ENCODE measurements at places on chromosomes 2 and 18.

DNA sequence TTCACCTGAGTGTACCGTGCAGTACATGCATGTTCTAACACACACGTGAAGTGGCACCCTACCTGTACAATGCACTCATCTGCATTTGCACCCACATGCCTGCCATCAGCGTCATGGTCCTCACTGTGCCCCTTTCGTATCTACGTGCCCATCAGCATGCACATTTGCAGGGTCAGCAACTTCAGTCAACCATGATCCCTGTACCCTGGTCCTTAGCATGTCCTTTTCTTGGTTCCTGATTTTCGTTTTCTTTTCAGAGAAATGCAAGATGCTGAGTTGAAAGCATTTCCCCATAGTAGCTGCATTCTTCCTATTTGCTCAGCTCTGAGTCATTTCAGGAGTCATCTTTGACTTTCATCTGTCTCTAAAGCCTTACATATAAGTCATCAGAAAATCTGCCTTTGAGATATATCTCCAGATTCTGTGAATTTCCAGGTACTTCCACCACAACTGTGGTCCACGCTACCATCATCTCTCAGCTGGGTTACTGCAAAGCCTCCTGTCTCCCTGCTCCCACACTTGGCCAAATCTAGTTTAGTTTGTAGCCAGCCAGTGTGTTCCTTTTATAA is 14.7 kb upstream of the PUM2 start:
- no peak for DNase-seq

DNA sequence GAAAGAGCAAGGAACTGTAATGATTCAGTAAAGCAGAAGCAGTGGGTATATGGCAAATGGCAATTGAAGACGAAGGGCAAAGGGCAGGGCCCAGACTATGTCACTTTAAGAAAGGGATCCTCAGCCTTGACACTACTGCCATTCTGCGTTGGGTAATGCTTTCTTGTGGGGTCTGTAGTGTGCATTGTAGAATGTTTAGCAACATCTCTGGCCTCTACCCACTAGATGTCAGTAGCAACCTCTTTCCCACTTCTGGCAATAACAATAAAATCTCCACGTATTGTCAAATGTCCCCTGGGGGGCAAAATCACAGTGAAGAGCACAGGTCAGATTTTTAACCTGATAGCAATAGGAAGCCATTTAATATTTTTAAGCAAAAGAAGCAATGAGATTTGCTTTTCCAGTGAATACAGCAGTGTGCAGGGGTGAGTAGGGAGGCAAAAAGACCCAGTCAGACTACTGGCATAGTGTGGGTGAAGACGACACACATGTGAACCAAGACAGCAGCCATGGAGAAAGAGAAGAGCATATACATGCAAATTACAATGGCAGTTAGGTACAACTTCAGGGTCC is 209.5 kb downstream of the DYM start:
- peak; percentile 10 for DNase-seq

DNA sequence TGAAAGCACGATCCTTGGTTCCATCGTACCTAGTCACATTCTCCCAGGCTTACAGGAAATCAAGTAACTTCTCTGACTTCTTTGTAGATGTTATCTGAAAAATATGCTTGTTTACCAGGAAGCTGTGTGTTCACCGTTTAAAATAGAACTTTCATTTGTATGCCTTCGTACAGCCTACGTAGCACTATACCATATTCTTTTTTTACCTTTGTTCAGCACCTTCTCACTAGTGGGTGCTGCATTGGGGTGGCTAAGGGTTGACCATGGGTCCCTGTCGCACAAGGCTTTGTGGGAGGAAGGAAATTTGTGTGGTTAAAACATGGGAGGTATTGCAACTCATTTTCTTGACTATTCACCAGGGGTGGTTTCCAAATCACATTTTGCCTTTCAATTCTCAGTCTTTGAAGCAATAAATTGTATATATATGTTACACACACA is 16.6 kb downstream of the MALT1 start:
- no peak for DNase-seq

DNA sequence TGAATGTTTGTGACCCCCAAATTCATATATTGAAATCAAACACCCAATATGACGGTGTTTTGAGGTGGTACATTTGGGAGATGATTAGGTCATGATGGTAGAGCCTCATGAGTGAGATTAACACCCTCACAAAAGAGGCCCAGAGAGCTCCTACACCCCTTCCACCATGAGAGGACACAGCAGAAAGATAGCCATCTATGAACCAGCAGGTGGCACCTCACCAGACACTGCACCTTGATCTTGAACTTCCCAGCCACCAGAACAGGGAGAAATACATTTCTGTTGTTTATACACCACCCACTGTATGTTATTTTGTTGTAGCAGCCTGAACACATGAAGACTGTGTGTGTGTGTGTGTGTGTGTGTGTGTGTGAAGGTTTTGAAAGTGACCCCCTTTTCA is 58.1 kb downstream of the ST3GAL5 start:
- no peak for DNase-seq

GRCh38 chr2:199646439-199646838 is 188.7 kb upstream of the SATB2 start:
- DNase-seq, result no peak

DNA sequence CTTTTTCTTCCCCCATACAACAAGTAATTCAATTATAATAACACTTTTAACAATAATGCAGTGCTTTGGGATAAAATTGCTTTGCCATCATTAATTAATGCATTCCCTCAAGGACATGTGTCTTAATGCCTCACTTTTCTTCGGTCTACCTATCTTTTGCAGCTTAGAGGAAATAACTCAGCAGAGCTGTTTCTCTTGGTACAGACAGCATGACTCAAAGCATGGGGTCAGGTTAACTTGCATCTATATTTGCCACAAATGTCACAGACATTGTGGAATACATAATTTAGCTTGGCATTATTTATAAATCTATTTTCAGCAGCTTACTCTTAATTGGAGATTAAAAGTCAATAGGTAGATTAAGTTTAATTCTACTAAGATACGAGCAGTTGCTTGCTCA is 376.1 kb upstream of the CNTNAP5 start:
- DNase-seq, result no peak

- DNase-seq, result peak; percentile 48
Measured at GRCh38 chr2:59182249-59182648, 941.1 kb upstream of the FANCL start.

DNA sequence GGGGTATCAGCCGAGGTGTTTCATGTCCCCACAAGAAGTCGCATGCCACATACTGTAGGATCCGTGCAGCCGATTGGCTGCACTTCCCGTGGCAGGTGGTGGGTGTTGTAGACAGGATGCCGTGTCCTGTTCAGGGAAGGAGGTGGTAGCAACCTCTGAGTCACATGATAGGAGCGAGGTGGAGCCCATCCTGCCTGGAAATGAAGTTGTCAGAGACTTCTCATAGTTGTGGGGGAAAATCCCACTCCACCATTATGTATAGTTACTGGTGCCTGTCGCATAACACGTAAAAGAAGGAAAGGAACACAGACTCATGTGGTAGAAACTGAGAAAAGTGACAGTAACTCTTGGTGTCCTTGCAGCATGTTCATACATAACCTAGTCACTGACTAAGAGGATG is 91.4 kb upstream of the IL1R2 start:
- no peak for DNase-seq

DNA sequence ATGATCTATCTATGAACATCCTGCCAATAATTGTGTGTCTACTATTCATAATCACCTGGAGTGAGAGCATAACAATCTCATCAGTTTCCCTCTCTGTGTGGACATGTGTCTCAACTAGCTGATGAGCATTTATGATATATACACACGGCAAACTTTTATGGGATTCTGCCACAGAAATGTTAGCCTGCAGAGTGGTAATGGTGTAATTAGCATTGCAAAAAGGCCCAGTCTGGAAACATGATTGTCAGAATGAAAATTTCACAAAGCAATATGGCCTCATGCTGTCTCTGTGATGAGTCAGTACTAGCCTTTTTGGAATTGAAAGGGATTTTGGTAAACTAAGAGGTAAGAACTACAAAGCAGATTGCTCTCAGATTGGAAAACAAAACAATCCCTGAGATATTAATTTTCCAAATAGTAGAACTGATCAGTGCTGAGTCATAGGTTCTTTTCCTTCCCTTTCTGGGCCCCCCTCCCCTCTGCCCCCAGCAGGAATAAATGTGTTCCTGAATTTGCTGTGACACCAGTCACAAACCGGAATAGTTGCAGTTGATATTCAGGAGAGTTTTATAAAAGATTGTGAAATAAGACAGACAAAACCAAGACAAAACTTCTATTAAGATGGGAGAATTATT is 189.2 kb downstream of the OSR1 start:
- DNase-seq, result no peak

DNA sequence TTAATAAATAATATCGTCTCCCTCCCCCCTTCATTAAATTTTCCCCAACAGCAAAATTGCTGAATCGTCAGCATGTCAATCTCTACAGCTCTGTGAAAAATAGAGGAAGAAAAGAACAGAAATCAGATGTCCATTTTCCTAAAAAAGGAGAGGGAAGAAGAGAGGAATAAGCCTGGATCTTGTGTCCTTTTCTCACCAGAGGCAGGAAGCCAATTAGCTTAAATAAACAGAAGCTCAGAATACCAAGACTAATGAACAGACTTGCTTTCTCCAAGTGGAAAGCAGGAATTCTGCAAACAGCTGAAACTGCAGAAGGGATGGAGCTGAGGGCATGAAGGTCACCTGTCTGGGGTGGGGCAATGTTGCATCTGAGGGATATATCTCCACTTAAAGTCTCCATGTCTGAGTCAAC is 265.7 kb downstream of the CCDC85A start:
- no peak for DNase-seq

- DNase-seq, result no peak
Measured at GRCh38 chr2:121372721-121373353, 87.8 kb upstream of the TFCP2L1 start.

- peak; percentile 60 for DNase-seq
Measured at GRCh38 chr18:6022845-6023244, 127.5 kb upstream of the TMEM200C start.

DNA sequence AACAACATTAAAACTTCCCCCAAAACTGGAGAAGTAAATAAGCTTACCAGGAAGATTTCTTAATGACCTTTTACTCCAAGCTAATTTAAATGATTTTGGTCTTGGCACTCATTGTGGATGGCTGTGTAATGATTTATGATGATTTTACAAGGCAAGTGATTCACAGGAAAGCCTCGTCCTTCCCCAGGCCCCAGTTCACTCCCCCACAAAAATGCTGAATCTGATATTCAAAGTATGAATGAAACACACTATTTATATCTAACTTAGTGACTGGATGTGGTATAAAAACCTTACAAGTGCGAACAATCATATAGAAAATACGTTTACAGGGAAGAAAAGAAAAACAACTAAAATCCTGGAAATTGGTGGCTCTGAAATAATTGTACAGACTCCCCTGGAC is 49.8 kb downstream of the ZNF516 start:
- DNase-seq, result no peak

DNA sequence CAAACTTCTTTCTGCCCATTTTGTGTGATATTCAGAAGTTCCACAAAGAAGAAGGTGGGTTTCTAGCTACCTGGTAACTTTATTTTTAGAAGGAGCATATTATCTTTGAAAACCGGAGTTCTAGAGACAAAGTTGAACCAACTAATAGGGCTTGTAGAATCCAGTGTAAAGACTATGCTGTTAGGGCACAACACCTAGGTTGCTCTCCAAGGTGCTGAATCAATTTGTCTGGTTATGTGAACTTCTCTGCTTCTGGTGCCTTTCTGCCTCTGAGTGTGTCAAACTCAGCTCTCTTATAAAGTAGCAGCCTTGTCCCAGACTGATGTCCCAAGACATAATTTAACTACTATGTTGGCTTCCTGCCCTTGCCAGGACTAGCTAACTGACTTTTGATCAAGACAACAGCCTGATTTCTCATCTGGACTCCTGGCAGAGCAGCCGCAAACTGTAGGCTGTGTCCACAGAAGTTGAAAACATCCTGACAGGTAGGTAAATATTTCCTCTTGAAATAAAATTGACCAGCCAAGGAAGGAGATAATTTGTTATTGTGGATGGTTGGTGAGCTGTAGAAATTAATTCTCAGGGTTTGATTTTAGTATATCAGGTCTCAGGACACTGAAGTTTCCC is 119.4 kb downstream of the CYRIA start:
- DNase-seq, result peak; percentile 47

- no peak for DNase-seq
Measured at GRCh38 chr2:166090346-166090745, 37.5 kb downstream of the SCN1A start.

- DNase-seq, result no peak
Measured at GRCh38 chr18:50143886-50144285, 51.1 kb downstream of the MYO5B start.

DNA sequence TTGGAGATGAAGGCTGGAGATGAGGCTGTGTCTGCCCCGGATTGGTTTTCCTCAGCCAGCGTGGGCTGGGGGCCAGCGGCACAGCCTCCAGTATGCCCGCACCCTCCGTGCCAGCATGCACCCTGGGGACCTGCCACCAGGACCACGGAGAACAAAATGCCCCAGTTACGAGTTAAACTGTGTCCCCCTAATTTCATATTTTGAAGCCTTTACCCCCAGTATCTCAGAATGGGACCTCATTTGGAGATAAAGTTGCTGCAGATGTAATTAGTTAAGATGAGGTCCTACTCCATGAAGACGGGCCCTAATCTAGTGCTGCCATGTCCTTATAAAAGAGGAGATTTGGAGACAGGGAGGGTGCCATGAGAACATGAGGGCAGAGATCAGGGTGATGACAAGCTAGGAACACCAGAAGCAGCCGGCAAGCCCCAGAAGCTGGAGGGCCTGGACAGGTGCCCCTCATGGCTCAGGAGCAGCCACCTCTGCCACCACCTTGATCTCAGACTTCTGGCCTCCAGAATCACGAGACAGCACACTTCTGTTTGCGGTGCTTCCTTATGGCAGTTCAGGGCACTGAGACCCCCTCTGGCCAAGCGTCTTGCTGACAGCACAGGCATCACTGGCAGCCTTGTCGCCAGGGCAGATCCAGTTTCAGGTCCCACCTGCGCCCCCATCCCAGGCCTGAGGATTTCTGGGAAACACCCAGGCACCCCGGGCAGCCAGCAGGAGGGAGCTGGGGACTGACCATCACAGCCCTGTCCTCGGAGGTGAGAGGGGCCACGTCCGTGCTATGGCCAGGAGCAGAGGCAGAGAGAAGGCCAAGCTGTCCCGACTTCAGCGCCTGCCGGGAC is 29.4 kb downstream of the KIF1A start:
- no peak for DNase-seq

- peak; percentile 64 for DNase-seq
Measured at GRCh38 chr2:219912491-219912921, 285.1 kb downstream of the SLC4A3 start.

GRCh38 chr18:68215931-68216330 is 499.0 kb downstream of the TMX3 start:
- DNase-seq, result no peak

GRCh38 chr18:13198701-13199100 is 19.9 kb upstream of the LDLRAD4 start:
- DNase-seq, result no peak

DNA sequence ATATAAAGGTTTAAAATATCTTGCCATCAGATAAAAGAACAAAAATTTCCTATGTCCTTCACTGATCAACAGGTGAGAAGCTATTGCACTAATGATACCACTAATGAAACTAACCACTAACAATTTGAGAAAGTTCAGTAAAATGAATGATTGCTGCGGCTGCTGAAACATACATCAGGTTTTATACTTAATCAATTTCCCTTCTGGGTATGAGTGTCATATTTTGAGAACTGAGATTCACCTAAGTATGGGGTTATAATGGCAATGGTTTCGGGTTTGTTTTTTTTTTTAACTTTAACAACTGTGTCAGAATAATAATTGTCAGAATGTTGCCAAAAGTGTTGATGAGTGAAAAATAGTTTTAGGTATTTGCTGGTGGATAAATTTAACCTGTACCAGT is 151.3 kb upstream of the SLC39A10 start:
- no peak for DNase-seq

GRCh38 chr2:191488135-191488534 is 189.8 kb upstream of the NABP1 start:
- peak; percentile 54 for DNase-seq

Data from ELF-1 (cell line).